ENCODE measurements at places on chromosomes 6 and 20.

- DNase-seq, result no peak
Measured at GRCh38 chr6:105097288-105097687, 82.5 kb downstream of the POPDC3 start.

DNA sequence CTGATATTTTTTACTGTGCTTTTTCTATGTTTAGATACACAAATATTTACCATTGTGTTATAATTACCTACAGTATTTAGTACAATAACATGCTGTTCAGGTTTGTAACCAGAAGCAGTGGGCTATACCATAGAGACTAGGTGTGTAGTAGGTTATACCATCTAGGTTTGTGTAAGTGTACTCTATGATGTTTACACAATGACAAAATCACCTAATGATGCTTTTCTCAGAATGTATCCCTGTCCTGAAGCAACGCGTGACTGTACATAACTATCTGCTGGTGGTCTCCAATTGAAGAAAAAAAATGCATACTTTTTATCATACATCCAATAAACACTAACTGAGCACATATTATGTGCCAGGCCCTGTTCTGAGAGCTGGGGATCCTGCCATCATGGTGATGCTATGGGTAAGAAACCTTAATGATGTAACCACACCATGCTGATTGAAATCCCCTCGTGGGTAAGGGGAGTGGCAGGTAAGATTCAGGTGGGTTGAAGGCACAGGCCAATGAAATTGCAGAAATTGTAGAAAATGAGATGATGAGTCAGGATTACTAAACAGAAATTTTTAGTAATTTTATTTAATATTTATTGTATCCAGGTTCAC, 76.8 kb downstream of the FYN start:
- DNase-seq, result no peak

DNA sequence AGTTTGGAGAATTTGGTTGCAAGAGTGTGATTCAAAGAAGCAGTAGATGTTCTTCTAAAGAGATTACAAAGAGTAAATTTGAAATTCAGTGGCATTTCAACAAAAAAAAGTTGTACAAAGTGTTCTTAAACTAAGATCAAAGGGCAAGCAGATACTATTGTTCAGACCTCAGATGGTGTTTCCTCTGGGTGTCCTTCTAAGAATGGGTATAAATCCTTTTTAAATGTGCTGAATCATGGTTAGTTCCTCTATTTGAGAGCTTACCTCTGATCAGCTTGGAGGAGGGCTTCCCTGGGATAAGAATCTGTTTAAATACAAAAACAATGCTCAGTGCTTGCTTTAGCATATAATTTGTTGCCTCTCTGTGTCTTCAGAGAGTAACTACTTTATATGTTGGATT, 6.3 kb downstream of the BMP6 start:
- DNase-seq, result no peak

DNA sequence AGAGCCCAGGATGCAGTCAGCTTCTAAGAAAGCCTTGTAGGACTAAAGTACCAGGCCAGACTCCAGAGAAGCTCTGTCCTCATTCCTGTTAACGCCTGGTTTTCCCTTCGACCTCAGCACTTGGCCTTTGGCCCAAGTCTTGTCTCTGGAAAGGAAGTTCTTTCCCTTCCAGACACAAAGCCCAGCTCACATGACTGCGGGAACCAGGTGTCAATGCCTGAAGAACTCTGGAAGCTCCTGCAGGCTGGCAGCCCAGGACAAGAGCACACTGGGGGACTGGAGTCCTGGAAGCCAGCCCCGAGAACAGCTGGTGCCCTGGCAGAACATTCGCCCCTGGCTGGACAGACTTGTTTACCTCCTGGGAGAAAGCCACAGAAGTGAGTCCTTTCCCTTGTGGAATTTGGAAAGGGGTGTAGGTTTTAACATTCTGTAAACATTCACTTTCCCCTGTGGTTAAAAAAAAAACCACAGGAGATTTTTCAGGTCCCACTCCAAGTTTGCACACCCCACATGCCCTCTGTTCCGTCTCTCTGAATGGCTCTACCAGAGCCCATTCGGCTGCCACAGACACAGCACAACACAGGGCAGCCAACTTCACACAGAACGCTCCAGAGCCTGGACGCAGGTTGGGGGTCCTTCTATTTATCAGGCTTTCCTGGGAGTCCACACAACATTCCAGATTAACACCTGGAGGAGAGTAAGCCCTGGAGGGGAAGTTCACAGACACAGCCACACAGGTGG, 18.1 kb downstream of the ACSS1 start:
- DNase-seq, result no peak

DNA sequence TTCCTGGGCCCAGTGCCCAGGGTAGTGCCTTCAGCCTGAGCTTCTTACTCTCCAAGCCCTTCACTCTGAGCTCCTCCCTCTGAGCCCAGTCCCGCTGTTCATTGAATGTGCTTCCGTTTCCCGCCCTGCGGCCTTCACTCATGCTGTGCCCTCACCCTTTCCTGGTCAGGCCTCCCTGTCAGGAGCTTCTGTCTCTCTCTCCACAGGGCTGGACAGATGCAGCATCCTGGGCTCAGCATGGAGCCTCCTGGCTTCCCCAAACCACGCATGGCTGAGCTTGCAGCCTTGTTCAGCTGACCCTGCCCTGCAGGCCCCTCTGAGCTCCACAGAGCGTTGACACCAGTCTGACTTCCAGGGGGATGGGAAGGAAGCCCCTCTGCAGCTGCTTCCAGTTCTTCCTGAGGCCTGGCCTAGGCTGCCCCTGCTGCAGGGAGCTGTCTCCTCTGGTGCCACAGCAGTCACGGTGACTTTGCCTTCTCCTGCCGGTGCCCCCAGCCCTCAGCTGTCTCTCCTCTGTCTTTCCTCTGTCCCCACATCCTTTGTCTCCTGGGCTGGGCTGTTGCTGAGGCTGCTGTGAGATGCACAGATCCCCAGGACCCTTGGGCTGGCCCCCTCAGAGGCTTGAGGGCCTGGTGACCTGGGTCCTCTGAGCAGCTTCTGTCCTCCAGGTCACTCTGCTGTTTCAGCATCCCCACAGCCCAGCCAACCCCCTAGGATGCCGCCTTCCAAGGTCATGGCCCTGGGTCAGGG, 7.9 kb upstream of the MYT1 start:
- DNase-seq, result no peak

DNA sequence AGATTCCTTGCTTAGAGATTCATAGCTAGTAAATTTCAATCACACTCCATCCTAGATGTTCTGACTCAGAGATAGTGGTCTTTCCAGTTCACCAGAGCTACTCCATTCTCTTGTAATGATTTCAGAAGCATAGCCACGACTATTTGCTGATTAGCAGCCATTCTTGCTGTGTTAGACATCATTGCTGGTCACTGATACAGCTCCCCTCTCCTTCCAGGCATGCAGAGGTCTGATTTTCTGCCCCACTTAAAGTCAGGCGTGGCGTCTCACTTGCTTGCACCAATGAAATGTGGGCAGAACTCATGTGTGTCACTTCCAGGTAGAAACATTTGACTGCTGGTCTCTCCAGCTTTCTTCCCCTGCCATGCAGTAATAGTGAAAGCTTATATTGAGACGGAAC, 168.9 kb upstream of the JARID2 start:
- DNase-seq, result no peak

DNA sequence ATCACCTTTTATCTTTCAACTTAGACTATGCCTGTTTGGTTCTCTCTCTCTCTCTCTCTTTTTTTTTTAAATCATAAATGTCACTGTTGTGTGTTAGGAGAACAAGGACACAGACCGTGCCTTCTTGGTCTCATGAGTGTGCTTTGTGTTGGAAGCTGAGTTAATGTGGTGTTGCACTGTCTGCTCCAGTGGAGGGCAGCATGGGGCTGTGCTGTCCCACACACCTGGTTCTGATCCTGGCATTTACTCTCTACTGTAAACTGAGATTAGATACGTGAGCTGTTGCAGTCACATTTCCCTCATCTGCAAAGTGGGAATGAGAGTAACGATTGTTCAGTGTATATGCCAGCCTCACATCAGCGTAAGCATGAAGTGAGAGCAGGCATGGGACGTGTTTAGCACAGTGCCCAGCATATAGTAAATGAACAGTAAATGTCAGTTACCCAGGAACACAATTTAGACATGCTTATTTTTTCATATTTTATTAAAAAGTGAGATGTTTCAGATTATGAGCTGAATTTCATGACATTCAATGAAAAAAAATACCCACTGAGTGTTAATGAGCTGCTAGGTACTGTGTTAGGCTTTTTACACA, 161.1 kb downstream of the FARS2 start:
- no peak for DNase-seq

DNA sequence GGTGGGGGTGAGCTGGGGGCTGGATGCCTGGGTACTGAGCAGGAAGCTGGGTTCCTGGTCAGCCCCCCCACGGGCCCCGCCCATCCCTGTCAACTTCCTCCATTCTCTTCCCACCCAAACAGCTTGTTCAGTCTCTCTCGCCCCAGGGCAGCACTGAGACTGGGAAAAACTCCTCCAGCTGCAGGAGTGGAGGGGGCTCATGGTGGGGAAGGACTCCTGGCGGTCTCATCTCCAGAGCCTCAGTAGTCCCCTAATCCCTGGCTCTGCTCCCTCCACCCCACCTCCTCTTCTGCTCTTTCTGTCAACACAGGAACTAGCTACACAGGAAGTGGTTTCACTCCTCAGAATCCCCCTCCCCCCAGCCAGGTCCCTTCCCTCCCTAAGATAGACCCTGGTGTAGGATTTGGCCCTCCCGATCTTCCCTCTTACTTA, at the start of gene GPSM3:
GPSM3 (minus strand) TSS at position 36 of the 432 bp plus-strand sequence. CDS start 130 bp downstream, outside the sequence.
- DNase-seq, result no peak
